Calu3 (cell line): ENCODE measurements at places on chromosomes 11 and 22. TPM values are rescaled to one million over a fixed set of nuclear protein-coding genes. Genes with fewer than 3 reads are reported as not detected.

- no peak for DNase-seq
- H3K27ac ChIP-seq = no peak overlapping the region
- peaks cover 26% of the 10 kb centered on the region for H3K27me3 ChIP-seq
- no peaks in the 10 kb centered on the region for H3K36me3 ChIP-seq
- H3K4me3 ChIP-seq = no peak overlapping the region
- no peaks in the 10 kb centered on the region for H3K4me1 ChIP-seq
Observed at GRCh38 chr22:28008056-28008455, 89.0 kb upstream of the PITPNB start.

DNA sequence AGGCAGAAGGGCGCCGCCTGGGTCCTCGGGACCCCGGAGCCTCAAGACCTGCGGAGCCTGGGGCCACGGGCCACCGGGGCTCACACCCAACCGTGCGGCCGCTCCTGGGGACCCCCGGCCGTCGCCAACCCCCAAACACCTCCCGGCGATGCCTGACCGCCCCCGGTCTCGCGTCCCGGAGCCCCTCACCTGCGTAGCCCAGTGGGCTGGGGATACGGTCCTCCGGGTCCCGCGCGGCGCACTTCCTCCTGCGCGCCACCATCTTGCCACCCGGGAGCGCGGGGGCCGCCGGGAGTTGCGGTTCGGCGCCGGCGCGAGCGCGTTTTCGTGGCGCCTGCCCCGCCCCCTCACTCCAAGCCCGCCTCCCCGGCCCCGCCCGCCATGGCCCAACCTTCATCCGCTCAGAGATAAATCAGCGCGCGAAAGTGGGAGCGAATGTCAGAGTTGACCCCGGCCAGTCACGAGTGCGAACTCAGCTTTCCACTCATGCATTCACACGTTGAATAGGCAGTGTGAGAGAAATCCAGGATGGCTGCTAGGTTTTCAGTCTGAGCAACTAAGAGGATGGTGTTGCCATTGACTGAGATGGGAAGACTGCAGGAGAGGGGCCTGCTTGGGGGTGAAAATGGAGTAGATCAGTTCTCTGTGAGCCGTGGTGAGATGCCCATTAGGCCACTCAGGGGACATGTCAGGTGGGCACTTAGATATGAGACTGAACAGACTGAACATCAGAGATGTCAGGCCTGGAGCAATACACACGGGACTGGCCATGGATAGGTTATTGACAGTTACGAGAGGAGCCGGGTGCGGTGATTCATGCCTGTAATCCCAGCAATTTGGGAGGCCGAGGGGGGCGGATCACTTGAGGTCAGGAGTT lies at the start of gene RRP7A:
Gene RRP7A, minus strand, starts transcription at position 272 of the 877 bp plus-strand sequence. Its CDS starts 10 bp downstream, at position 262.
- H3K4me1 ChIP-seq = peaks cover 11% of the 10 kb centered on the region
- peaks cover 35% of the 10 kb centered on the region for H3K36me3 ChIP-seq
- DNase-seq = peak; percentile 84
- H3K4me3 ChIP-seq = peak within 1 kb of the TSS; percentile 95
- H3K27ac ChIP-seq = peak within 1 kb of the TSS; percentile 94

DNA sequence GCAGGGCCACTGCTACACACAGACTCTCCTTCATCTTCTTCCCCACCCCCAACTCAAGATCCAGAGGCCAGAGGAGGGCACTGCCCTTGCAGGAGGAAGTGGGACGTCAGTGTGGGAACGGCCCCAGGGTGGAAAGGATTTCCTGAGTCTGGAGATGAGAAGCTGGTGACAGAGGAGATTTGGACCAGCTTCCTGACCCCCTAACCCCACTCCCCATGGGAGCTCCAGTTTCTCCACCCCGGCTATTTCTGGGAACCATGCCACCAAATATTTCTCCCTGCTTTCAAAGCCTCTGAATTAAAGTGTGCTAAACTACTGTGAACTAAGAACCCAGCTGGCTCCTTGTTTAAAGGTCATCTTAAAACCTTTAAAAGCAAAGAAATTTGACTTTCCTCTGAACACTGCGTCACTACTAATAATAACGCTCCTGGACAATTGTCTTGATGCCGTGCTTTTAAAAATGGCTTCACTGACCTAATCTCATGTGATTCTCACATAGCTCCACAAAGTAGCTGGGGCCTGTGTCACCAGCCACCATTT lies 46.6 kb downstream of the CWC15 start:
- no peak overlapping the region for H3K27ac ChIP-seq
- peak; percentile 3 for DNase-seq
- H3K27me3 ChIP-seq = no peaks in the 10 kb centered on the region
- peaks cover 10% of the 10 kb centered on the region for H3K4me1 ChIP-seq
- H3K36me3 ChIP-seq = no peaks in the 10 kb centered on the region

The OR4A16 gene
- total RNA-seq = not detected in 2 replicates

GRCh38 chr11:8355416-8355742 lies 91.7 kb upstream of the LMO1 start:
- no peak overlapping the region for H3K4me3 ChIP-seq
- H3K27me3 ChIP-seq = peaks cover 49% of the 10 kb centered on the region
- no peaks in the 10 kb centered on the region for H3K36me3 ChIP-seq
- no peaks in the 10 kb centered on the region for H3K4me1 ChIP-seq

DNA sequence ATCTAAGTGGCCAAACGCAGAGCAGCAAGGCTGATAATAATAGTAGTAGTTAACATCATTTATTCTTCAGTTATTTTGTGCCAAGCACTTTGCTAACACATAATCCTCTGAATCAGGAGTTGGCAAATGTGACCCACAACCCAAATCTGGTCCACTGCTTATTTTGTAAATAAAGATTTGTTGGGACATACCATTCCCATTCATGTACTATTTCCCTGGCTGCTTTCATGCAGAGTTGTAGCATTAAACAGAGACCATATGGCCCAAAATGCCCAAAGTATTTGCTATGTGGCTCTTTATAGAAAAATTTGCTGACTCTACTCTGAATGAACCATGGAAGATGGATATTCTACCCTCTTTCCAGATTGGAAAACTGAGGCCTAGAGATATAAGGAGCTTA lies 50.3 kb downstream of the COMMD9 start:
- H3K4me1 ChIP-seq = no peaks in the 10 kb centered on the region
- H3K27ac ChIP-seq = no peak overlapping the region
- H3K36me3 ChIP-seq = no peaks in the 10 kb centered on the region
- no peak overlapping the region for H3K4me3 ChIP-seq
- no peak for DNase-seq

- H3K36me3 ChIP-seq = no peaks in the 10 kb centered on the region
- DNase-seq = no peak
- H3K27me3 ChIP-seq = peaks cover 17% of the 10 kb centered on the region
- no peak overlapping the region for H3K4me3 ChIP-seq
Observed at GRCh38 chr11:2774173-2775082, 74.6 kb upstream of the KCNQ1OT1 start.

The OR10A2 gene
- total RNA-seq = not detected in 2 replicates

GRCh38 chr22:49040754-49041467 lies 786.8 kb downstream of the BRD1 start:
- no peaks in the 10 kb centered on the region for H3K36me3 ChIP-seq
- H3K4me1 ChIP-seq = no peaks in the 10 kb centered on the region
- no peak for DNase-seq
- no peak overlapping the region for H3K27ac ChIP-seq

The GAL gene
- total RNA-seq = 1.2 and 1.9 TPM in 2 replicates

- DNase-seq = no peak
- H3K4me1 ChIP-seq = peaks cover 15% of the 10 kb centered on the region
- peak overlapping the region; percentile 19 for H3K27ac ChIP-seq
- no peak overlapping the region for H3K4me3 ChIP-seq
- H3K27me3 ChIP-seq = peaks cover 44% of the 10 kb centered on the region
Observed at GRCh38 chr11:44708523-44709280, 18.1 kb upstream of the TSPAN18 start.

- no peak within 1 kb of the TSS for H3K4me3 ChIP-seq
- no peak within 1 kb of the TSS for H3K27ac ChIP-seq
- H3K27me3 ChIP-seq = peaks cover 30% of the 10 kb centered on the region
Observed at GRCh38 chr11:59456661-59457060, at the start of gene OR4D6. Gene OR4D6 (plus strand): TSS chr11:59456961. CDS start chr11:59456961, 0 bp downstream.

DNA sequence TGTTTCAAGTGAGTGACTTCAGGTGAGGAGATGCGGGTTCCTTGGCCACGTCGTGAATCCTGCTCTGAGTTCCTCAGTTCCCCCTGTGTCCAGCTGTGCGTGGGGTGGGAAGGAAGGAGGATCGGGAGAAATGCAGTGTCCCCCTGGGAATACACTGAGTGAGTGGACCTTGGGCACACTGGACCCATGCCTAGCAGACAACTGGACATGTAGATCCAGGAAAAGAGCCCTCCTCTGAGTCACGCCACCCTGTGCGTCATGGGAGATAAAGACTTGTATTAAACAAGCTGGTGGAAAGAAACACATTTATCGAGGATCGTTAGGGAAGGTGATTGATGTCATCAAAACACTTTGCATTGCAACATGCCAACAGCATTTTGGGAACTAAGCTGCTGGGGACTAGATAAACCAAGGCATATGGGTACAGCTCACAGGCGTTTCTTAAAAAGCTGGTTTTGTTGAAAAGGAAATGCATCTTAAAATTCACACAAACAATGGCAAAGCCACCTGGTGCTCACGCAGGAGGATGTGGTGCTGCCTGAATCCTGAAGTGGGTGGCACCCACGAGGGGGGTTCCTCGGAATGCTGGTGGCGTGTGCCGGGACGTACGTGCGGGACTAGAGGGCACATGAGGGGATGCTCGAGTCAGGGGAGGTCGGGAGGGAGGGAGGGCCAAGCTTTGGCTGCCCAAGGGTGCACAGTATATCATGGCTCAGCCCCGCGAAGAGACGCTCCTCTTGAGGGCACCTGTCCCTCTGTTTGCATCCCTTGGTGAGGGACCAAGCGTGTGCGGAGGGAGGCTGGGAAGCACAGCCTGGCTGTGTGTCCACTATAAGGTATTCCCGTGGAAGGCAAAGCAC lies 303.5 kb downstream of the TBC1D22A start:
- no peak overlapping the region for H3K27ac ChIP-seq
- H3K4me1 ChIP-seq = no peaks in the 10 kb centered on the region
- H3K4me3 ChIP-seq = no peak overlapping the region
- H3K36me3 ChIP-seq = peaks cover 9% of the 10 kb centered on the region

DNA sequence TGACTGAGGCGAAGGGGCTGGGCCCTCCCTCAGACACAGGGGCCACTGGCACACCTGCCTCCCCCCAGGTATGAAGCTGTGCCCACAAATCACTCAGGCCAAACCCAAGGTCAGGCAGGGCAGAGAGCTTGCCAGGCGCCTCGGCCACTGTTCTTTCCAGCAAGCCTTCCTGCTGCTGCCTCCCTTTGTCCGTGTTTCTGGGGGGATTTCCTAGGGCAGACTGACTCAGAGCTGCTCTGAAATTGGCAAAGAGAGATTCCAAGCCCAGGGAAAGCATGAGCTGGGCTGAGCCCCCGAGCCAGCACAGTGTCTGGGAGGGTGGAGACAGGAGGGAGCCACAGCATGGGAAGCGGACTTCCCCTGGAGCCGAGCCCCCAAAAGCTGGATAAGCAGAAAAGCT lies 33.2 kb downstream of the PPP2R1B start:
- no peak overlapping the region for H3K27ac ChIP-seq
- H3K4me1 ChIP-seq = no peaks in the 10 kb centered on the region
- no peaks in the 10 kb centered on the region for H3K27me3 ChIP-seq

DNA sequence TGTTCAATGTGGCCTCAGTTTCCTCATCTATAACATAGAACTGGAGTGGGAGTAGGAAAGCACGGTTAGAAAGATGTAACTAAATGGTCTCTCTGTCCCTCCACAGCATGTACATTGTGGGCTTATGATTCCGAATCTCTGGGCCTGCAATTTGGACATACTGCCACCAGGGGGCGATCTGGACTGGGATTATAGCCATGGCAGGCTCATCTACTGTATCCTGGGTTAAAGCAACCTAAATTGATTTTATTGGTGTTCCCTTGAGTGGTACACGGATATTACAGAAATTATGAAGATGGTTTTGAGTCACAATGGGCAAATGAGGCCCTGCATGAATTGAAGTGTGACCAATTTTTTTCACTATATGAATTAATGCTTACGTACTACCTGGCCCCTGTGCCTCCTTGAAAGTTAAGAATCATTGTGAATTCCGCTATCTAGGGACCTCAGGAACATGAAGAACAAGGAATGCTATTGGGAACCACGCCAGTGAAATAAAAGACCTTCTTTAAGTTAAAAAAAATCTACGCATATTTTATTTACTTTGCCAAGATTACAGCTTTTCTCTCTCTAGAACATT lies 32.9 kb downstream of the TST start:
- no peak overlapping the region for H3K4me3 ChIP-seq
- no peaks in the 10 kb centered on the region for H3K4me1 ChIP-seq
- H3K36me3 ChIP-seq = no peaks in the 10 kb centered on the region
- DNase-seq = peak; percentile 42
- peaks cover 73% of the 10 kb centered on the region for H3K27me3 ChIP-seq
- H3K27ac ChIP-seq = no peak overlapping the region

- no peak overlapping the region for H3K4me3 ChIP-seq
- no peaks in the 10 kb centered on the region for H3K27me3 ChIP-seq
Observed at GRCh38 chr11:134951305-134951700, 539.3 kb upstream of the B3GAT1 start.

The SLC37A2 gene
- 2.5 and 4.3 TPM in 2 replicates for total RNA-seq

DNA sequence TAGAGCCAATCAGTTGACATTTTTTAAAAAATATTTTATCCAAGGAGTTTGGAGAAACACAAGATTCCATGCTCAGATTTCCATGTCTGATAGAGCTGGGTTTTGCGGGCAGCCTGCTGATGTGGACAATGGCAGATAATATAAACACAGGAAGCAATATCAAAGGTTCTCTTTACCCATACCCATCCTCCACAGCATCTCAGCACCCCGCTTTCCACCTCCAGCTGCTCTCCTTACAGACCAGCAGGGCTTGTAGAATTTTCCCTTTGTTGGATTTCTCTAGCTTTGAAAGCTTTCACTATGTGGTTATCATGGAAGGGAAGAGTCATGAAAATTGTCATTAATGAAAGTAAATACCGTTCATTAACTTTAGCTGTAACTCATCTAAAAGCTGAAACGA lies 746.4 kb downstream of the OPCML start:
- H3K27ac ChIP-seq = no peak overlapping the region
- H3K27me3 ChIP-seq = no peaks in the 10 kb centered on the region
- H3K4me3 ChIP-seq = no peak overlapping the region
- no peaks in the 10 kb centered on the region for H3K36me3 ChIP-seq
- no peaks in the 10 kb centered on the region for H3K4me1 ChIP-seq
- no peak for DNase-seq

GRCh38 chr11:86575208-86575855 lies 97.1 kb downstream of the ME3 start:
- no peaks in the 10 kb centered on the region for H3K27me3 ChIP-seq
- H3K36me3 ChIP-seq = no peaks in the 10 kb centered on the region
- peaks cover 34% of the 10 kb centered on the region for H3K4me1 ChIP-seq
- no peak overlapping the region for H3K4me3 ChIP-seq
- no peak for DNase-seq
- H3K27ac ChIP-seq = no peak overlapping the region

GRCh38 chr22:26194313-26194712 lies 25.1 kb downstream of the SEZ6L start:
- no peak overlapping the region for H3K4me3 ChIP-seq
- no peaks in the 10 kb centered on the region for H3K36me3 ChIP-seq
- no peaks in the 10 kb centered on the region for H3K4me1 ChIP-seq

The ENTHD1 gene
- not detected in 2 replicates for total RNA-seq

The MUC5AC gene
- 51.2 and 145 TPM in 2 replicates for total RNA-seq

The TRPM5 gene
- total RNA-seq = not detected in 2 replicates

- no peak for DNase-seq
- no peaks in the 10 kb centered on the region for H3K36me3 ChIP-seq
- H3K4me1 ChIP-seq = no peaks in the 10 kb centered on the region
Observed at GRCh38 chr11:40879911-40880310, 579.5 kb downstream of the LRRC4C start.

The RTN4R gene
- 4.1 and 4.2 TPM in 2 replicates for total RNA-seq

The MRGPRE gene
- total RNA-seq = not detected in 2 replicates
